Pericardium fibroblast (primary cell): ENCODE measurements at places on chromosomes 3 and 15. TPM values are rescaled to one million over a fixed set of nuclear protein-coding genes. Genes with fewer than 3 reads are reported as not detected.

ADGRG7 gene
- total RNA-seq = not detected in 2 replicates

SLC9C1 gene
- not detected in 2 replicates for total RNA-seq

ACP3 gene
- total RNA-seq = 2.3 and 3.3 TPM in 2 replicates

ATP8B4 gene
- total RNA-seq = 0.43 and 4.4 TPM in 2 replicates

LRRC31 gene
- total RNA-seq = not detected in 2 replicates

XCR1 gene
- not detected in 2 replicates for total RNA-seq

ZBBX gene
- not detected in 2 replicates for total RNA-seq

POLR2H gene
- 53.4 and 88.9 TPM in 2 replicates for total RNA-seq
